ENCODE measurements at places on chromosomes 7 and 10. TPM values are rescaled to one million over a fixed set of nuclear protein-coding genes. Genes with fewer than 3 reads are reported as not detected.

- no peak for DNase-seq
These were observed 28.4 kb upstream of the PFKFB3 start for GRCh38 chr10:6174201-6174874.

- peak; percentile 37 for DNase-seq
These were observed 266 bp upstream of the MDFIC start for GRCh38 chr7:114921631-114922025.

- no peak for DNase-seq
These were observed 19.9 kb downstream of the CPA1 start for GRCh38 chr7:130400120-130400572.

The FEZF1 gene
- polyA plus RNA-seq, result not detected

DNA sequence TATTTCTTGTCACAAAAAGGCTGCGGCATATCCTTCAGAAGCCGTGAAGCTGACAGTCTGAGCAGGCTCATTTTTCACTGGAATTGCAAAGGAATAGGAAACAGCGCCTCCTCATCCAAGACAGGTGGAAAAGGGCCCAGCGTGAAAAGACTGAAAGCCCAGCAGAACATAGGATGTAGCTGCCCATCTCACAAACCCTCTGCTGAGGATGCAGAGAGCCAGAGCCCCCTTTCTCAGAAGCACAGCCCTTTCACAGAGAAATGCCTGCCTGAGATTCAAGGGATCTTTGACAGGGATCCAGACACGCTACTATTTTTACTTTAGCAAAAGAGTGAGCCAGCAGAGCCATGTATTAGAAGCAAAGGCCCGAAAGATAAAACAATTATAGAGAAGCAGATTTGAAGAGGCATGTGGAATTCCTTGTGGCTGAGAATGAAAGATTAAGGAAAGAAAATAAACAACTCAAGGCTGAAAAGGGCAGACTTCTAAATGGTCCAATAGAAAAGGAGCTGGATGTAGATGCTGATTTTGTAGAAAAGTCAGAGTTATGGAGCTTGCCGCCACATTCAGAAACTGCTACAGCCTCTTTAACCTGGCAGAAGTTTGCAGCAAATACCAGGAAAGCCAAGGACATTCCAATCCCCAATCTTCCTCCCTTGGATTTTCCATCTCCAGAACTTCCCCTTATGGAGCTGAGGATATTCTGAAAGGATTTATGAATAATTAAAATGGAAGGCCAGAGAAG is 36.9 kb downstream of the GDI2 start:
- no peak for DNase-seq

GRCh38 chr7:5626498-5626897 is 155.0 kb downstream of the RNF216 start:
- DNase-seq, result no peak

DNA sequence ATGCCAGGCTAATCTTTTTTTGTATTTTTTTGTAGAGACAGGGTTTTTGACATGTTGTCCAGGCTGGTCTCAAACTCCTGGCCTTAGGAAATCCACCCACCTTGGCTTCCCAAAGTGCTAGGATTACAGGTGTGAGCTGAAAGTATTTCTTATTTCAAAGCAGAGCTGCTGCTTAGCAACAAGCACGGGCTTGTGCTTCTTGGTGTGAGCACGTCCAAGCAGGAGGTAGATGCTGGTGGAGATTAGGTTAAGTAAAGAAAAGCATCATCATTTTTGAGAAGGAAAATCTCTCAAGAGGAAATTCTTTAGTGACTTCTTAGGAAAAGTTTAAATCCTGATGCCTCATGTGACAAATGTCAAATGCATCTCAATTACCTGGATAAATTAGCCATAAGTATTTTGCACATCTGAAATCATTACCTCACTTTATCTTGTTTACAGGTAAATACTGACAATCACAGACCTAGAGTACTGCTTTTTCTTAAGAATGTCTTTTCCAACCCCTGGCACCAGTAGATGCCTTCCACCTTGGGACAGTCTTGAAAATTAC is 431.8 kb upstream of the FZD8 start:
- no peak for DNase-seq

The ZNF107 gene
- 0.80 TPM for polyA plus RNA-seq

DNA sequence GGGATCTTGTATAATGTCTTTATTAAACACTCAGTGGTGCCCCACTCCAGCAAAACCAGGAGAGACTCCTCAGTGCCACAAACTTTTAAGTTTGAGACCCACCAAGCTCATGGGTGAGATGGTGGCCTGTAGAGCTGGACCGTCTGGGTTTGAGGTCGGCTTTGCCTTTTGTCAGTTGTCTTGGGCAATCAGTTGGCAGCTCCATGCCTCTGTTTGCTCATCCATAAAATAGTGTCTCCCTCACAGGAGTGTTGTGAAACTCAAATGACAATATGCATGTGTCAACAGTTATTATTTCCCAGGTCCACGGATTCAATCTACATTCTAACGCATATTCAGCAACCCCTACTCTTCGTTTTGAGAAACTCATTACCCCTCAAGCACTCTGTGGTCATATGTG is 367.8 kb upstream of the C7orf33 start:
- no peak for DNase-seq

The PRR15 gene
- polyA plus RNA-seq, result 27.5 TPM

- DNase-seq, result no peak
These were observed 253.5 kb upstream of the TEX47 start for GRCh38 chr7:89049043-89049442.

DNA sequence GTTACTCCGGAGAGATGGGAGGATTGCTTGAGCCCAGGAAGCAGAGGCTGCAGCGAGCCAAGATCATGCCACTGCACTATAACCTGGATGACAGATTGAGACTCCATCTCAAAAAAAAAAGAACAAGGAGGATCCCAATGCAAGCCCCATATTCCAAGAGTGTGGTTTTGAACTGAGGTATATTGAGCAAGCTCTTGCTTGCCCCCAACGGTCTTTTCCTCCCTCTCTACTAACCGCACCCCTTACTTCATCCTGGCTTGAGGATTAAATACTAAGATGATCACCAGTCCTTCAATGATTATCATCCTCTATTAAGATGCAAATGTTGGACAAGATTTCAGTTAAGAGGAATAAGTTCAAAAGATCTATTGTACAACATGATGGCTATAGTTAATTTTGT is 12.5 kb upstream of the SRGN start:
- no peak for DNase-seq

DNA sequence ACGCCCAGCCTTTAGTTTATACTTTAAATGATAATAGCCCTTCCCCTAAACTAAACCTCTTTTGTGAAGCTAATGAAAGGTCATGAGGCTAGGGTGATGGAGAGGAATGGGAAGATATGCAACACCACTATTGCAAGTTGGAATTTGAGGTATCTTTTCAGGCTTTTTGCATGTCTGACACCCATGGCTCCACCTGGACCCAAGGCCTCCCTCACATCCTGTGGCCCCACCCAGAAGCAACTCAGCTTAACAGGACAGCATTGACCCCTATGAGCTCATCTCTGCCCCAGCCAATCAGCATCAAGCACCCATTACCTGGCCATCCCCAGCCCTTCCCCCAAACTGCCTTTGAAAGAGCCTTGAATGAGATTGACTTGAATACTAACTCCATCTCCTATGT is 674.2 kb upstream of the NRP1 start:
- DNase-seq, result no peak

GRCh38 chr7:146331369-146331768 is 214.8 kb downstream of the CNTNAP2 start:
- DNase-seq, result no peak

GRCh38 chr10:101839416-101840063 is 4.1 kb downstream of the KCNIP2 start:
- DNase-seq, result no peak

GRCh38 chr7:69620063-69620462 is 21.8 kb downstream of the AUTS2 start:
- no peak for DNase-seq

GRCh38 chr7:19537942-19538401 is 170.9 kb downstream of the POLR1F start:
- peak; percentile 23 for DNase-seq

DNA sequence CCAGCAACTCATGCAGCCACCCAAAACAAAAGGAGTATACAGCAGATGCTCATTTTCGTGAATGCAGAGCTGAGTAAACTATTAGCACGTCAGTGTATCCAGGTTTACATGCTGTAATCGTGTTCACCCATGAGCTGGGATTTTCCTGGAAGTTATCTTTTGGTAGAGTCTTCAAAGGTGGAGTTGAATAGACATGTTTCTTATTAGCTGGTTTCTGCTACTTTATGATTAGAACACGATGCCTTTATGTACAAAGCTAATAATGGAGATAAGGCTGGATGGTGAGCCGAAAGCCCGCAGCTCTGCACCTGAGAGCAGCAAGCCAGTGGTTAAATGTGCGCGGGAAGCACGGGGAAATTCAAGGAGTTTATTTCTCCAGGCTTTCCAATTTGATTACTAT is 123.8 kb downstream of the ADARB2 start:
- DNase-seq, result no peak

DNA sequence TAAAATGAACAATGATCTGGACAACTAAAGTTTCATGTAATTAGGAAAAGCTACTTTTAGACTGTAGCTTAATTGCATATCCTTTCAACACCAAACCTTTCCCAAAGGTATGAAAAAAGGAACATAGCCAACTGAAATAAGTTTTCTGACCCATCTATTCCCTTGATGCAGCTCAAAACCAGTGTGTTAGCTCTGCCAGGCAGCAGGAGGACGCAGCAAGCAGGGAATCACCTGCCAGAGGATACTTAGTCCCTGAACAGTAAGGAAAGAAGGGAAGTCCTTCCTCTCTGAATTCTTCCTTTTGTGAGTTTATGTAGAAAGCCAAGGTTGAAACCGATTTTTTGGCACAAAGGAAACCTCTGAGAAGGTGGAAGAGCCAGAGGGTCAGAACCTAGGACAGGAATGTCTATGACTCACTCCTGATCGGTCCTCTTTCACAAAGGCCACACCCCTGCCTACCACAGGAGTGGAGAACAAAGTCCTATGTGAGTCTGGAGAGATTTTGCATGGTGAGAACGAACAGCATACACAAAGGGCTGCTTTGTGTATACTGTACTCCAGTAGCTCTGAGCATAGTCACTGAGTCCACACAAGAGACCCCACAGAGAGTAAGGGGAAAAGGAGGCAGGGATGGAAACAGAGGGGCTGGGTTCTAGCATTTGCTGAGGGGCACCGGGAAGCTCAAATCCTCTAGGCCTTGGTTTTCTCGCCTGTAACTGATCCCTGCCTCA is 68.8 kb upstream of the GSDME start:
- no peak for DNase-seq

GRCh38 chr10:68828833-68829232 is 1.5 kb downstream of the STOX1 start:
- DNase-seq, result no peak

DNA sequence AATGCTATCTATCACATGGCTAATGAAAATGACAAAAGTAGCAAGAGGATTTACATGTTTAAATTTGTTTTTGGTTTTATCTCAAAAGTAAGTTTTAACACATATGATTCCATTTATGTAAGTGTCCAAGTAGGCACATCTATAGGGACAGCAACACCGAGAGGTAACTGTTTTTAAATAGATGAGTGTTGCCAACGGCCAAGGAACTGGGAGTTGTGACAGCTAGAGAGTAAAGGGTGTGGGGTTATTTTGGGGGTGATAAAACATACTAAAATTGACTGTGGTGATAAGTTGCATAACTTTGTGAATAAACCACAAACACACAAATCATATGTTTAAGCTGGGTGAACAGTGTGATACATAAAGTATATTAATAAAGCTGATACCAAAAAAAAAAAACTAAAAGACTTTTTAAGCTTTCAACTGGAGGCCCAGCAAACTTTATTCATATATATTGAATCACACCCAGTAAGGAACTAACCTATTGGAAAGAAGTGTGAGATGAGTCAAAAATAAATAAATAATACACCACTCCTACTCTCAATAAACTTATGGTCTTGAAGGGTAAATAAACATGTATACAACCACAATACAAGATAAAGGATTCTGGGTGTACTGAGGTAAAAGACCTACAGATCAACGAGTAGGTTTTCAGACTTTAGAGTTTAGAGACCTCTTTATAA is 33.0 kb downstream of the LRRC72 start:
- no peak for DNase-seq

The TMEM26 gene
- polyA plus RNA-seq, result 1.6 TPM

The SH2D4B gene
- polyA plus RNA-seq, result not detected

GRCh38 chr7:94417306-94417705 is 22.6 kb downstream of the COL1A2 start:
- DNase-seq, result no peak

- peak; percentile 54 for DNase-seq
These were observed 75.3 kb downstream of the DOCK4 start for GRCh38 chr7:112130729-112131410.

GRCh38 chr7:103824251-103824650 is 165.2 kb downstream of the RELN start:
- no peak for DNase-seq

DNA sequence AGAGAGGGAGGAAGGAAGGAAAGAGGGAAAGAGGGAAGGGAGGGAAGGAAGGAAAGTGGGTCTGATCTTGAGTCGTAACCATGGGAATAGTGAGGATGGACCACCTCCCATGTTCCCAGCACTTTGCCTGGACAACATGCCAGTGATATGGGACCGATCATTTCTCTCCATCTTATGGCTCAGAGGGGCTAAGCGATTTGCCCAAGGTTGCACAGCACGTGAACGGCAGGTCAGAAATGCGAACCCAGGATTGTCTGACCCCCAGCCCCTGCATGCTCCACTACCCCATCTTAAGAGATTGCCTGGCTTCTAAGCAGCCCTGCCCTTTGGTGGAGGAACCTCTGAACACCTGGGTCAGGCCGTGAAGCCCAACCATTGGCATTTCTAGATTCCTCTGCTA is 109.0 kb upstream of the CARD11 start:
- no peak for DNase-seq

The TMEM196 gene
- not detected for polyA plus RNA-seq
